ENCODE measurements at places on chromosomes 12 and 14.

DNA sequence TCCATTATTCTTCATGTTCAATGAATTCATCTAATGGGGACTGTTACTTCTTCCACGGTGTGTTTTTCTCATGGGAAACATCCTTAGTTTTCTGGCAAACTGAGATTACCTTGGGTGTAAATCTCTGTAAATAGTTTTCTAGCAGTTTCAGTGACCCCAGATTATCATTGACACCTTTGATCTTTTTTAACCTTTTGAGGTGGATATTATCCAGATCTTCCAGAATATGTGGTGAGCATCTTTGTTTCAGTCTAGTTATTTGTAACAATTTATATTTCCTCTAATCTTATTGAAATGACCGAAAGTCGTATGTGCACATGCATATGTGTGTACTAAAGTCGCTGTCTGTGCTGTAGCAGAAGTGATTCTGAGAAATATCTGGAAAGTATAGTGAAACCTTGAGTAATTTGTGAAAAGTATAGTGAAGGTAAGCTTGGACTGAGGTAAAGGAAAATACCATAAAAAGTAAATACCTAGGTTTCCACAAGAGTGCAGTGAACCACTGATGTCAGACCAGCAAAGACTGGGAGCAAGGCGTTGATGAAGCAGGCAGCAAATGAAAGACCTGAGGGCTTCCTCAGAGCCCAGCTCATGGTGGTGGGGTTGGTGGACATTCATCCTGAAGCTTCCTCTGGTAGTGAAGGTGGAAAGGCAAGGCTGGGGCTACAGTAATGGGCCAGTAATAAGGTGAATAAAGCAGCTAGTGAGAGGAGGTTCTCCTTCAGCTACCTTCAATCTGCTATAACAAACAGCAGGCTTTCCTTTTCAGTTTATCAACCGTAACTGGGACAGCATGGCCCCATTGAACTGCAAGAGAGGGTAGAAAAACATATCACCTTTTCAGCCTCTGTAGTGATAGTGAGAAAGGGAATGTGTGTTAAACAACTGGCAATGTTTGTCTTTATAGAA lies 480.2 kb upstream of the FBXO33 start:
- no peak for DNase-seq

DNA sequence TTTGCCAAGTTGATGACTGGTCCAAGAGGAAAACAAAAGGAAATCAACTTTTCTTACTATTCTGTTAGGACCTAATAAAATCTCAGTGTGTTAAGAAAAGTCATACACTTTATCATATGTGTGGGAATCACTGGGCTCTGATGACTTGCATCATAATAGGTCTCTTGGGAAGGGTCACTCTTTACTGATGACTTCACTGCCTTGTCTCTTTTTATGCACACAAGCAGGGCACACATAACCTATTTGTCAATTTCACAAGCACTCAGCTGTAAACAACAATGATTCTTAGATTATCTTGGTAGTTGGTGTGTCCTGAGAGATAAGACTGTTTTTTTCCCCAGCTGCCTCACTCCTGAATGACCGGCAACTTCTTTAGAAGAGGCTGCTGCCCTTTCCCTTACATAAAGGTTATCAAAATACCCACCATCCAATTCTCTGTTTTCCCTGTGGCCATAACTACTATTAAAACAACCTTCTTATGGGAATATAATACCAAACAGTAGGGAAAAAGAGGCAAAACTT lies 50.9 kb upstream of the INSM2 start:
- DNase-seq: no peak

- no peak for DNase-seq
Observed at GRCh38 chr12:94769047-94769420, 118.7 kb upstream of the TMCC3 start.

- no peak for DNase-seq
Observed at GRCh38 chr12:33663000-33663654, 223.5 kb upstream of the SYT10 start.

DNA sequence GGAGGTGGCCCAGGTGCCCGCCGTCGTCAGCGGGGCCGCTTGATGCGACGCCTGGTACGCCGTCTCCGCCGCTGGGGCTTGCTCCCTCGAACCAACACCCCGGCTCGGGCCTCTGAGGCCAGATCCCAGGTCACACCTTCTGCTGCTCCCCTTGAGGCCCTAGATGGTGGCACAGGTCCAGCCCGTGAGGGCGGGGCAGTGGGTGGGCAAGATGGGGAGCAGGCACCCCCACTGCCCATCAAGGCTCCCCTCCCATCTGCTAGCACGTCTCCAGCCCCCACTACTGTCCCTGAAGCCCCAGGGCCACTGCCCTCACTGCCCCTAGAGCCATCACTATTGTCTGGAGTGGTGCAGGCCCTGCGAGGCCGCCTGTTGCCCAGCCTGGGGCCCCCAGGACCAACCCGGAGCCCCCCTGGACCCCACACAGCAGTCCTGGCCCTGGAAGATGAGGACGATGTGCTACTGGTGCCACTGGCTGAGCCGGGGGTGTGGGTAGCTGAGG lies 5.5 kb downstream of the LRP10 start:
- no peak for DNase-seq

GRCh38 chr12:71760471-71760870 lies 5.8 kb downstream of the RAB21 start:
- no peak for DNase-seq

GRCh38 chr14:74582910-74583581 lies 29.0 kb downstream of the LTBP2 start:
- DNase-seq: peak; percentile 69

GRCh38 chr12:119642986-119643385 lies 24.9 kb upstream of the PRKAB1 start:
- no peak for DNase-seq

GRCh38 chr14:52342849-52343596 lies 28.9 kb downstream of the PTGER2 start:
- DNase-seq: peak; percentile 84

- no peak for DNase-seq
Observed at GRCh38 chr14:85090681-85091080, 439.3 kb upstream of the FLRT2 start.

GRCh38 chr14:96581026-96581425 lies 78.8 kb downstream of the PAPOLA start:
- no peak for DNase-seq

DNA sequence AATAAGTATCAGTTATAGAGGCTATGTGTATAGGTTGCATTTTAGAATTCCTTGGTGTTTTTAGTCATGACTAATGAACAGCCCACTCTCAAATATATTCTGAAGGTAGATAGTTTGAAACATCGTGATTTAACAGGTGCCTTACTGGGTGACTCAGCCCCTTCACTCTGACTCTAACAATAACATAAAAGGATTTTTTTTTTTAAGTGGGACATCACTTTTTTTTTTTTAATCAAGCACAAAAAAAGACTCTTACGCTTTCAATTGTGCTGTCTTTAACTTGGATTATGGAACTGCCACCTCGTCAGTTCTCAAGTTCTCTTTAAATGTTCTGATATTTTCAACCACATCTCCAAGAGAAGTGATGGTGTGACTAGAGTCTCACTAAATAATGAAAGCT lies 46.6 kb downstream of the PPFIA2 start:
- no peak for DNase-seq

- no peak for DNase-seq
Observed at GRCh38 chr12:29273178-29273843, 107.7 kb downstream of the ERGIC2 start.

GRCh38 chr12:103161582-103162362 lies 204.3 kb downstream of the ASCL1 start:
- DNase-seq: no peak

GRCh38 chr14:72898448-72898847 lies 4.5 kb upstream of the DPF3 start:
- no peak for DNase-seq

- no peak for DNase-seq
Observed at GRCh38 chr12:64389154-64389553, 1.4 kb downstream of the C12orf56 start.

DNA sequence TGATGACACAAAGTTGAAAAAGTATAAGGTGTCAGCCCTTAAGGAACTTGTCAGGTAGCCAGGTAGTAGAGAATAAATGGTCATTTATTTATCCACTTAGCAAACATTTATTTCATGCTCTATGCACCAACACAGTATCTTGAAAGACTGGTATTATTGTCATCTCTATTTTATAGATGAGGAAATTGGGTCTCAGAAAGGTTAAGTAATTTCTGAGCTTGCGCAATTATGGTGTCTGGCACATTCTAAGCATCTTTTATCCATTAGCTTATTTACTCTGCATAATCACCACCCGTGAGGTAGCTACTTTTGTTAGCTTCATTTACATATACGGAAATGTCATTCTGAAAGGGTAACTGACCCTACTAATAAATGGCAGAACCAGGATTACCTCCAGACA lies 2.5 kb upstream of the UTP20 start:
- DNase-seq: no peak

DNA sequence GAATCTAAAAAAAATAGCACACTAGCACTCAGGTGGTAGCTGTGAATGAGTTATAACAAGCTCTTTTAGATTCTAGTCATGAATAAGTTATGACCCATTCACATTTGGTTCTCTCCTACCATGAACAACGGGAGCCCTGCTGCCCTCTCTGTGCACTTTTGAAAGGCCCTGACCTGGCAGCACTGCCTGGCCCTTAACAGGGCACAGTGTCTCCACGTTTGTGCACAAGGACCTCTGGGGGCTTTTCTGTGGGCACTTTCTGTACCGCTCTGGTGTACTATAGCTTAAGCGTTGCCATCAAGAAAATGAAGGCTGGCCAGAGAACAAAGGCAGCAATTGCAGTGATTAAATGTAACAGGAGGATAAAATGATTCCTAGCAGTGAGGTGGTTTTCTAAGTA lies 21.2 kb downstream of the CCDC92 start:
- DNase-seq: no peak

- DNase-seq: no peak
Observed at GRCh38 chr14:29735459-29735858, 192.2 kb downstream of the PRKD1 start.

- no peak for DNase-seq
Observed at GRCh38 chr14:49962621-49963020, 69.7 kb downstream of the ARF6 start.

- no peak for DNase-seq
Observed at GRCh38 chr12:83954071-83954789, 958.4 kb downstream of the SLC6A15 start.

- peak; percentile 87 for DNase-seq
Observed at GRCh38 chr14:104805326-104805678, 4.4 kb downstream of the ZBTB42 start.

DNA sequence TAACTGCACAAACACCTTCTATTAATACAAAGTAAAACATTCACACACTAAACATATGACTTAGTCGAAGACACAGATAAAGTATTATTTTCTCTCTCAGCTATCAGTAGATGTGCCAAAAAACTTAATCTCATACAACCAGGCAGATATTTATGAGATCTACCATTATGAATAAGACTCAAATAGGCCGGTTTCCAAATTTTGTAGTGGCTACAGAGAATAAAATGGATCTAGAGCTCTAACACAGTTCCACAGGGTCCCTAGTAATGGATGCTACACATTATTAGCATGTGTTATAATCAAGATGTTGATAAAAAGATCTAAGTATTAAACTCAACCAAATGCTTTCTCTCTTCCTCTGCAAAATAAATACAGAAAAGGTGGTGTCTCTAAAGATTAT lies 10.4 kb downstream of the SAV1 start:
- DNase-seq: no peak

DNA sequence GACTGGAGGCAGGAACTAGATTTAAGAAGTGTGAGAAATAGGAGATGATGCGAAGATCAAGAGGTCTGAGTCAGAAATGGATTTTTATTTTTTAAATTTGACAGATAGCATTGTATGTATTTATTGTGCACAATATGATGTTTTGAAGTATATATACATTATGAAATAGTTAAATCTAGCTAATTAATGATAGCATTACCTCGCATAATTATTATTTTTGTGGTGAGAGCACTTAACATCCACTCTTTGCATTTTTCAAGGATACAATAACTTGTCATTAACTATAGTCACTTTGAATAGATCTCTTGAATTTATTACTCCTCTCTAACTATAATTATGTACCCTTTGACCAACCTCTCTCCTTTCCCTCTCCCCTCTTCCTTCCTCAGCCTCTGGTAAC lies 3.7 kb downstream of the SMOC1 start:
- no peak for DNase-seq

GRCh38 chr12:101493556-101493955 lies 18.4 kb downstream of the SPIC start:
- DNase-seq: no peak

- DNase-seq: no peak
Observed at GRCh38 chr12:29991924-29992323, 208.2 kb upstream of the TMTC1 start.

DNA sequence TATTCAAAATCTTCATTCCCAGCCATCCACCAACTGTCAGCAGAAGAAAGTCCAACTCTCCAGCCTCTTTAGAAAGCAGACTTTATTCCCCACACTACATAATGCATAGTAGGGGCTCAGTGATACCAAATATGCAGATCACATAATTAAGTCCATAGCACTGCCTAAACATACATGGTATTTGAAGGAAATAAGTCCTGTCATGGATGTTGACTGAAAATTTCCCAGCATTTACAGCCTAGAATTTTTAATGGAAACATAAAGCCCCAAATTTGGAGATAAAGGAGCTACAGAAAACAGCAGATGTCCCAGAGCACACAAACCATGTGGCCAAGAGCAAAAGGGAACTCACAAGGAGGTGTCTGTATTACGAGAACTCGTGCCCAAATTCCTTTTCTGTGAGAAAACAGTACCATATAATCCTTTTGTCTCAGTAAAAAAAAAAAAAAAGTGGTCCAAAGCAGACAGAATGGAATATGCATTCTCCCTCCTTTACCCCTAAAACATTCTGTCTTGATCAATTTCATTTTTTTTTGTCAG lies 920.5 kb downstream of the NRXN3 start:
- DNase-seq: no peak

GRCh38 chr14:33634631-33635030 lies 316.2 kb downstream of the EGLN3 start:
- no peak for DNase-seq

GRCh38 chr14:104712881-104713734 lies 10.9 kb upstream of the ADSS1 start:
- DNase-seq: no peak

GRCh38 chr14:36426836-36427235 lies 93.2 kb downstream of the NKX2-1 start:
- DNase-seq: no peak

DNA sequence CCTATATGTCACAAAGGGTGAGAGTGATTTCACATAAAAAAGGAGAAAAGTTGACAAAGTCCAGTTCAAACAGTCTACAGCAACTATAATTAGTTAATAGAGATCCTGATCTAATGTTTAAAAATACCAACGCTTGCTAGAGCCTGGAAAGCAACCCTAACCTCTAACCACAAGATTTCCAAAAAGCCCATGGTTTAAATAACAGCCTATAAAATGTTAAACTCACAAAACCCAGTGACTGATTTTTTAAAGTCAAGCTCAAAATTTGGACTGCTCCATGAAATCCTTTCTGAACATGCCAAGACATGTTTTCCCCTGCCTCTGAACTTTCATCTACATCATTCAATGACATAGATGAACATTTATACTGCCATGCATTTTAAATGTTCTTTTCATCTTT lies 81.6 kb downstream of the PLEKHG7 start:
- peak; percentile 70 for DNase-seq

Data from myocyte (in vitro differentiated cells).